ENCODE measurements at places on chromosomes 5 and 9. TPM values are rescaled to one million over a fixed set of nuclear protein-coding genes. Genes with fewer than 3 reads are reported as not detected.

PFN3 gene
- not detected for total RNA-seq

DNA sequence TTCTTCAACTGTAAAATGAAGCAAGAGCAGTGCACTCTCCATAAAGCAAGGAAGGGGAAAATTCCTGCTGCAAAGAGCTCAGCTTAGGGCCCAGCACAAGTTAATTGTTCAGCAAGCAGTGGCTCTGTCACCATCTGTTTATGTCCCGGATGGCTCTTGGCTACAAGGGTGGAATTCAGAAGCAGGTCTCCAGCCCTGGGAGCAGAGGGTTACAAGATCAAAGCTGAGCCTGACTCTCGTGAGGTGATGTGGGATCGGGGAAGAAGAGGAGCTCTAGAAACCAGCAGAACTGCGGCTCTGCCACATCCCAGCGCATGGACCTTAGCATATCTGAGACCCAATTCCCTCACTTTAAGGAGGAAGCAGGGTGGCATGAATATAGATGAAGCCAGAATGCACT lies 25.2 kb upstream of the OLFM1 start:
- no peak for DNase-seq

CDC20B gene
- total RNA-seq: not detected

GRCh38 chr9:70392189-70392588 lies 22.3 kb downstream of the KLF9 start:
- peak; percentile 36 for DNase-seq

TRIM14 gene
- total RNA-seq: 1.5 TPM

ZNF366 gene
- total RNA-seq: 13.3 TPM
